Ammon's horn (tissue), 1 donor: ENCODE measurements at places on chromosomes 7 and 10.

- no peak for DNase-seq
Measured at GRCh38 chr7:95104739-95105138, 197.3 kb downstream of the PPP1R9A start.

DNA sequence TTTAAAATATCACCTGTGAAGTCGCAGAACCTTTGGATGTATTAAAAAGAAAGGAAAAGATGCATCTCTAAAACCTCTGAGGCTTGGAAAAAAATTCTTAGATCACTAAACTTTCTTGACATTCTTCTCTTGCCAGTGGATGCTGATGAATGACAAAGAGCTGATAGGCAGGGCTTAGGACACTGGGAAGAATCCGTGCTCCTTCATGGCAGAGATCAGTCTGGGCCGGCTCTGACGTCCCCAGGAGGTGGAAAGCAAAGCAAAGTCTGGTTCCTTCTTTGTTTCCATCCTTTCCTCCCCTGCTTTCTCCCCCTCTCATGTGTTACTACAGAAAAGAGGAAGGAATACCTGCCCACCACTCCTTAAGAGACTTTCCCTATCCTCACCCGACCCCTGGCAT, 161.9 kb downstream of the PRKCQ start:
- DNase-seq = no peak

GRCh38 chr10:4443419-4443818, 382.6 kb upstream of the AKR1E2 start:
- no peak for DNase-seq

DNA sequence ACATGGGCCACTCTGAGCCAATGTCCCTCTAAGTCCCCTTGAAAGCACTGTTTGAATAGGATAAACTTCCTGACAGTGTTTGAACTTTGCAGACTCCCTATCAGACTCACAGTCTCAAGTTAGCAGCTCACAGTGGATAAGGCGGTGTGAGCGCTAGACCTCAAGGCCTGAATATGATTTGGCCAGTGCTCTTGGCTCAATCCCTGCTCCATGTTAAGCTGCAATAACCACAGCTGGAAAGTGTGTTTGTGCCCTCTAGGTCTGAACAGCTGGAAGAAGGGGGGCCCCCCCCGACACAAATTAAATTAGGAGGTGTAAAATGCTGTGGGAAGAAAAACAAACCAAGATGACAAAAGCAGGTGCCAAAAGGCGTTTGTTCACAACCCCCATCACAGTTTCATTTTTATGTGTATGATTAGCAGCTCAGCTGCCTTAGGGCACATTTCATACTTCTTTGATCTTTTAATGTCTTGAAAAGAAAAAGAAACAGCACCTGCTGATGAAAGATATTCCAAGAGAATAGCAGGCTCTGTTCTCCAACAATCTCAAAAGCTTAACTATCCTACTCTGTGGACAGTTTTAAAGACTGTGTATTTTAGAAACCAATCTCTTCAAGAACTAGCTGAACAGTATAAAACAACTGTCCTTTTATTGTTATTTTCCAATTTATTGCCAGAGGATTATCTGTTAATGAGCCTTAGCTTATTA, 167.6 kb downstream of the SNX13 start:
- no peak for DNase-seq

GRCh38 chr7:2116989-2117591, 115.7 kb downstream of the MAD1L1 start:
- peak; percentile 79 for DNase-seq

DNA sequence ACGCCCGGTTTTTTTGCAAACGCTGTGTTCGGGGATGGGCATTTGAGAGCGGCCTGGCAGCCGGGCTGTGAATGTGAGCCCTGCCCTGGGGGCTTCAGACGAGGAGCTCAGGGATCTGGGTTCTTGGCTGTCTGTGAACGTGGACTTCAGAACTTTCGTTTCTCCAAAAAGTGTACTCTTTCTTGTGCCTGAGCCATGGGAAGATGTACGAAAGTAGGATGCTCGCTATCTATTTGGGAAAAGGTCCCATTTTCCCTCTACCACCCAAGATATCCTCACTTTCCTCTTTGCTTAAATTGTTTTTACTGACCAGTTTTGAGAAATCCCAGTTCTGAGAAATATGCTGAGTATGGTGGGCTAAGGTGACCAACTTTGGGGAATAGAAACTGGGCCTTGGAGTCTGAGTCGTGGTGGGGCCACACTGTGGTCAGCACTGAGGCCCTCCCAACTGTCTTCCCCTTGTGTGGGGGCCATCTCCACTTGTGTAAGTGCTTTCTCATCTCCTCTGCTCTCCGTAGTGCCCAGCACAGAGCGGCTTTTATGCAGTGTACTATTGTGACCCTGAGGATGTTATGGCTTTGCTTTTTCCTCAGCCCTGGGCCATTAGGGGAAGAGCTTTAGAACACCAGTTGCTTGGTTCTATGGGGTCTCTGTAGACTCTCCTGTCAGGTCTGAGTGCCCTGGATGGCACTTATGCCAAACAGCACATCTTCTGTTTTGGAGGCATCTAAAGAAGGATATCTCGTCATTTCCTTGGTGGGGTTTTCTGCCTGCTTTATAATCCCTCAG, 918 bp downstream of the DBNL start:
- DNase-seq = no peak

- no peak for DNase-seq
Measured at GRCh38 chr7:151372612-151373265, 31.1 kb downstream of the NUB1 start.

- DNase-seq = peak; percentile 19
Measured at GRCh38 chr10:51001587-51001986, 72.7 kb upstream of the PRKG1 start.

- DNase-seq = peak; percentile 57
Measured at GRCh38 chr7:150787321-150788281, 12.6 kb downstream of the TMEM176B start.

- DNase-seq = no peak
Measured at GRCh38 chr10:69125554-69125953, 1.6 kb downstream of the VPS26A start.

GRCh38 chr7:13639396-13639795, 350.1 kb downstream of the ETV1 start:
- no peak for DNase-seq

GRCh38 chr10:105675333-105675732, 1034.2 kb downstream of the SORCS3 start:
- DNase-seq = no peak

GRCh38 chr10:13925971-13926780, 339.4 kb downstream of the PRPF18 start:
- no peak for DNase-seq

DNA sequence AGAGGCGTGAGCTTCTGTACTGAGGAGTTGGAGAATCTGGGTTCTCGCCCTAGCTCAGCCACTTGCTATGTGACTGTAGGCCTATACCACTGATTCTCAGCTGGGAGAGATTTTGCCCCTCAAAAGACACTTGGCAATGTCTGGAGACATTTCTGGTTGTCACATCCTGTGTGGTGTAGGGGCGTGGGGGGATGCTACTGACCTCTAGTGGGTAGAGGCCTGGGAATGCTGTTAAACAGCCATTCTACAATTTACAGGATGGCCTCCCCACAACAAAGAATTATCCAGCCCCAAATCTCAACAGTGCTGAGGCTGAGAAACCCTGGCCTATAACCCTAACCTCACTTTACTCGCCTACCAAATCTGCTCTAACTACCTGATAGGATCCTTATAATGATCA, 58.8 kb upstream of the GAD2 start:
- no peak for DNase-seq

DNA sequence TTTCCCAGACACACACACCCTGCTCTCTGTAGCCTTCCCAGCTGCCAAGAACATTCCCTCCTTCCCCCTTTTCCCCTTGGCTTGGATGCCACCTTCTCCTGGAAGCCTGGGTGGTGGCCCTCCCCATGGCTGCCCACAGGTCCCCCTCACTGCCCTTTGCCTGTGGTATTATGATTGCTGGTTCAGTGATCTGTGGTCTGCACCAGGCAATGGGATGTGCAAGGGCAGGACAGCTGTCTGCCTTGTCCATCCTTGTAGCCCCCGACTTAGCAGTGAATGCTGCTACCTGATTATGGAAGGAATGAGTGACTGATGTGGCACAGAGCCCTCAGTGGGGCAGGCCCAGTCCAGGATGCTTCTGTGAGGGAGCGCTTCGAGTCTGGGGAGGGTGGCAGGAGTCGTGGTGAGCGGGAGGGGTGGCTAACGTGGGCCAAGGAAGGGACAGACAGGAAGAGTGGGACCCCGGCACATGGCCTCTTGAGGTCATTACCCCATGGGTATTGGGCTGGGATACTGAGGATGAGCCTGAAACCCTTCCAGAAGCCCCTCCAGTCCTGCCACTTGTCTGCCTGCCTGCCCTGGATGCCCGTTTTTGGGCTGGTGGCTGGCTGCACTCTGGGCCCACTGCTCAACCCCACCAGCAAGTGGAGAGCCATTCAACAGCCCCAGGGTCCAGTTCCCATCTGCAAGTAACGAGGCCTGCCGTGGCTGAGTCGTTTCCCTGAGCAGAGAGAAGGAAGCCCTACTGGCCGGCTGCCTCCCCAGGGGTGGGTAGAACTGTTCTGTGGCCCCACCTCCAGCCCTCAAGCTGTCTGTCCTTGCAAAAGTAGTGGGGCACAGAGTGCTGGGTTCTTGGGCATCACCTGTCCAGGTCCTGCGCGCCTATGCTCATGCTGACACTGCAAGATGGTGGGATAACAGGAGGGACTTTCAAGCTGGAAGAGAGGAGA, 8.8 kb downstream of the CHST3 start:
- no peak for DNase-seq

DNA sequence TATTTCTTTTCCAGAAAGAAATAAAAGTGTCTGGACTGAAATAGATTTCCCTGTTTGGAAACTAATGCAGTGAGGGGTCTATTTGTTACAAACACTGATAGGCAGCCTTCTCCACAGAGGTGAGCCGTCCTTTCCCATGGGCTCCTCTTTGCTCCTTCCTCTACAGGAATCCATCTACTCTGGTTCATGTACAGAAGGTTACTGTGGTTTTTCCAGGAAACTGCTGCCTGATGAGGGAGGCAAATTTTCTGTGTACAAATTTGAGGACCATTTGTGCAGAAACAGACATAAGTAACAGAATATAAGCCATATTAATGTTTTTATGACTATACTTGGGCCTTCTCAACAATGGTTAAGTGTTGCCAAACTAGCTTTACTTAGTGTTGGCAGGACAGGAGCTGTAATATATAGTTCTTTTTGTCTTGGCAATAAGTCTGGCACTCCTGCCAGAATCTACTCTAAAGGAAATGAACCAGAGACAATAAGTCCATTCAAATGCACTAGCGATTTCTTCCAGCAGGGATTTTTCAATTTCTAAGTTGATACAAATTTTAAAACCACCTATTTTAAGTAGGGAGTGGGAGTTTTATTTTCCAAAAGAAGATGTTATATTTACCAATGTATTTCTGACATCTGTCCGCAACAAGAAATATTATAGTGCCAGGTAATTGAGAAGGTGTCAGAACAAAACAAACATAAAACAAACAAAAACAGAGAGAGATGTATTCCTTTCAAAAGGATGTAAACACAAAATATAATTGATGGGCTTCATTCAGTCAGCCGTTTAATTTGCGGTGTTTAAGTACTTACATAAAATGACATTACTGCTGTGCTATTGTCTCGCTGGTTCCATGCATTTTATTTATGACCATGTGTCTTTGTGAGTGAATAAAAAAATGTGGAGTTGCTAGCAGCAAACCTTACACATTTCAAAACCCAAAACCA, 91.0 kb upstream of the NFE2L3 start:
- no peak for DNase-seq

GRCh38 chr7:98870121-98870651, 372 bp upstream of the TMEM130 start:
- peak; percentile 71 for DNase-seq

GRCh38 chr10:52394246-52394645, 80.2 kb downstream of the DKK1 start:
- DNase-seq = no peak

DNA sequence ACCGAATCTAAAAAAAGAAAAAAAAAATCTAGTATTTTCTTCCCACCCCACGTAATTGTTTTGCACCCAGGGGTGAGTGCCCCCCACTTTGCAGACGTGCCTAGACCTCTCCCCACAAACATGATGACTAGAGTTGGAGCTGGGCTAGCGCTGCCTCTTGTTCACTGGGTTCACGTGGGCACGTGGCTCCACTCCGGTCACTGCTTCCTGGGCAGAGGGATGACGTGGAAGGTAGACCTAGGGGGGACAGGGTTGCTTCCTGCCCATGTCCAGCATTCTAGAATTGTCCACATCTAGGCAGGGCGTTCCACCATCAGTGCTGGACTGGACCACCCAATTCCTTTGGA, 861 bp upstream of the LIMK1 start:
- DNase-seq = no peak

DNA sequence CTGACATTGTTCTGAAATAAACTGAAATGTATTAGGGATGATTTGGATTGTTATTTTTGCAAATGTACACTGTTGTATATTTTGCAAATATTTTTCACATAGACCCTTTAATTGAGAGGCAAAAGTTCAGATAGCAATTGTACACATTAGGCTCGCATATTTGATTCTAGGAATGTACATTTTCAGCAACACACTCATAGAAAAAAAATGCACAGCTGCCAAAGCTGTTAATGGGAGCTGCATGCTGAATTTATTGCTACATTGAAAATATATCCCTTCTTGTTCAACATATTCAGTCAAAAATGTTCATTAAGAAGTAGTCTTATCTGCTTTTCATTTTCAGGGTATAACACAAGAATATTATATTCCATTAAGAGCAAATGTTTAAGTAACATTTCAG, 512.9 kb downstream of the ATRNL1 start:
- DNase-seq = no peak

- DNase-seq = peak; percentile 76
Measured at GRCh38 chr7:85041605-85042216, 145.1 kb downstream of the SEMA3D start.

- DNase-seq = no peak
Measured at GRCh38 chr7:69652947-69653701, 54.8 kb downstream of the AUTS2 start.

DNA sequence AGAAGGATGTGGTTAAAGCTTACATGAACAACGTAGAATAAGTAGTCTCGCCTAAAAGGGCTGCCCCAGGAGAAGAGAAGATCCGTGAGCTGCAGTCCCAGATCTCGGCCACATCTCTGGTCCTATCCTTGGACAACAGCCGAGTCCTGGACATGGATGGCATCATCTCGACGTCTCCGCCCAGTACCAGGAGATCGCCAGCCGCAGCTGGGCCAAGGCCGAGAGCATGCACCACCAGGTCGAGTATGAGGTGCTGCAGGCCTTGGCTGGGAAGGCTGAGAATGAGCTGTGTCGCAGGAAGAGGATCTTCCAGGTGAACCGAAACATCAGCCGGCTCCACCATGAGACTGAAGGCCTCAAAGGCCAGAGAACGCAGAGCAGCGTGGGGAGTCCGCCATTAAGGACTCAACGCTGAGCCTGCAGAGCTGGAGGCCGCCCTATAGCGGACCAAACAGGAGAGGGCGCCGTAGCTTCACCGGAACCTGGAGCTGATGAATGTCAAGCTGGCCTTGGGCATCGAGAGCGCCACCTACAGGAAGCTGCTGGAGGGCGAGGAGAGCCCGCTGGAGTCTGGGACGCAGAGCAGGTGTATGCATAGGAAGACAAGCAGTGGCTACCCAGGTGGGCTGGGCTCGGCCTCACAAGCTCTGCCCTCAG, 22.2 kb downstream of the LIPK start:
- DNase-seq = no peak

DNA sequence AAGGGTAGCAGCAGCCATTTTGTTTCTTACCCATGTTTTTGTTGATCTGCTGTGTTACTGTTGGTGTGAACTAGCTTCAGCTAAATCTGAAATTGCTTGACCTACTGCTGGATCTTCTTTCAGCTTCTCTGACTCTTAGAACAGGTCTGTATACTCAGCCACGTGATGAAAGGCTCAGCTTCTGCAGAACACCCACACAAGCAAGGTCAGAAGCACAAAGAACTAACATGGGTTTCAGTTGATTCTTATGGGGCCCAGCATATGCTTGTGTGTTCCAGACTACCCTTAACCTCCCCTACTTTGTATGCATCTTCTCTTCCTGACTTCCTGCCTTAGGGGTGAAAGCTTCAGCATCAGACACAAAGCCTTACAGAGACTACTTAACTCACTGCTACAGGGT, 186.8 kb downstream of the HGF start:
- no peak for DNase-seq
